ENCODE measurements at places on chromosomes 4 and X. TPM values are rescaled to one million over a fixed set of nuclear protein-coding genes. Genes with fewer than 3 reads are reported as not detected.

- no peak for DNase-seq
These were observed 29.5 kb downstream of the CCNQ start for GRCh38 chrX:153569475-153569874.

- no peak for DNase-seq
These were observed 453.6 kb upstream of the EPHA5 start for GRCh38 chr4:66123831-66124413.

- no peak for DNase-seq
These were observed 44.9 kb downstream of the ANAPC4 start for GRCh38 chr4:25421816-25422525.

DNA sequence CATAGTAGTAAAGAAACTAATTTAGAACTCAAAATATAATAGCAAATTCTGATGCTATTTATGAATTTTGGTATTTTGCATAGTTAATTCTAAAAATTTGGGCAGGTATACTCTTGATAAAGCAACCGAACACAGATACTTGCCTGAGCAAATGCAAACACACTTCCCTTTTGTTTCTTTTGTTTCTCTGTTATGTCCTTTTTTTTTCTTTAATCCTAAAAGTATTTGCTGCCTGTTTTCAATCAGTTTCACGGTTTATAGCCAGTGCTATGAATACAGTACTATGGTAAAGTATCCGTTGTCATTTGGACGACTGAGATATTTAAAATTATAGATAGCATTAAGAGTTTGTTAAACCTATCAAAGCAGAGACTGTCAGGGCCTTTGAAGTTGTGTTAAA lies 84.3 kb upstream of the HPRT1 start:
- no peak for DNase-seq

GRCh38 chrX:100648458-100649417 lies 4.7 kb downstream of the SRPX2 start:
- DNase-seq, result no peak

DNA sequence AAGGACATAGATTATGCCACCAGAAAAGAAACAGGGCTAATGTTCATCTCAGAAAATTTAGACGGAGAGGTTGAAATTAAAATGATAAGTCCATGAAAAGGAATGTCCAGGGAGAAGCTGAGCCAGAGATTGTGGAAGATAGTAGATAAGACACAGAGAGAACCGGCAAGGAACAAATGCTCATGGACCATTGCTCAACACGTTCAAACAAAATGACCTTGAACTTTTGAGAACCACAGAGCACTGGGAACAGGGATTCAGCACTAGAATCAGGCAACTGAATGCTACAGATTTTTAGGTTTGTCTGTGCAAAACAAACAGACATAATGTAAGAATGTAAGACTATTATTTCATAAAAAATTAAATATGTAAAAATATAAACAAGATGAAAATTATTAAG lies 206.3 kb downstream of the PDGFC start:
- no peak for DNase-seq

GRCh38 chr4:63063760-63064159 lies 1345.5 kb downstream of the TECRL start:
- DNase-seq, result no peak

DNA sequence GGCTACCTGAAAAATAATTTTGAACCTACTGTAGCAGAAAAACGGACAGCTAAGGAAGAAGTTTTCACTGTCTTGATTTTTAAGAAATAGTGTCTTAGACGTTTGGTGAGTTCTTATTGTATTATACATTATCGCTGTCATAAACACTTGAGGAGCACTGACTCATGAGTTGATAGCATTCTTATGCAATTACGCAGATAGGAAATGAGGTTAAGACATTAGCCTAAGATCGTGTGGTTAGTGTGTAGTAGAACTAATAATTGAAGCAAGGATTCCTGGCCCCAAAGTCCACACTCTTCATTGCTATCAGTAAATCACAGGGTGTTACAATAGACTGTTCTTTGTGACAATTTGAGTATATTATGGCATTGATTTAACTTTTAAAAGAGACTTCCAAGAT lies 238.1 kb downstream of the ARAP2 start:
- DNase-seq, result no peak

GRCh38 chrX:11890836-11891514 lies 132.9 kb downstream of the MSL3 start:
- no peak for DNase-seq

- DNase-seq, result no peak
These were observed 33.4 kb downstream of the CYTL1 start for GRCh38 chr4:4985844-4986243.

DNA sequence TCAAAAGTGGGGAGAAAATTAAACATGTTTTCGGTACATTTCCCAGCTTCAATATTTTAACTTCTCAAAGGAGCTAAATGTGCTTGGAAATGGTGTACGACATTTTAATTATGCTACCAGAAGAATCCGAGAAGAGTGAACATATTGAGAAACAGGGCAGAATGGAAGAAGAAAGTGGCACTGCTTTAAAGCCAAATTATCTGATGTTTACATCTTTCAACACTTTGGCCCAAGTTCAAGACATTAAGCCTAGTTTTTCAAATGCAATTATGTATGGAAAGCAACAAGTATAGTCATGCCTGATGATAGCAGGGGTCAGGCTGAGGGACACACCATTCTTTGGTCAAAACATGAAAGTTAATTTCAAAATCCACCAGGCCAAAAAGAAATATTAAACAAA lies 577.9 kb upstream of the ZFP42 start:
- DNase-seq, result no peak

- DNase-seq, result no peak
These were observed 34.5 kb upstream of the WAS start for GRCh38 chrX:48649102-48649501.

DNA sequence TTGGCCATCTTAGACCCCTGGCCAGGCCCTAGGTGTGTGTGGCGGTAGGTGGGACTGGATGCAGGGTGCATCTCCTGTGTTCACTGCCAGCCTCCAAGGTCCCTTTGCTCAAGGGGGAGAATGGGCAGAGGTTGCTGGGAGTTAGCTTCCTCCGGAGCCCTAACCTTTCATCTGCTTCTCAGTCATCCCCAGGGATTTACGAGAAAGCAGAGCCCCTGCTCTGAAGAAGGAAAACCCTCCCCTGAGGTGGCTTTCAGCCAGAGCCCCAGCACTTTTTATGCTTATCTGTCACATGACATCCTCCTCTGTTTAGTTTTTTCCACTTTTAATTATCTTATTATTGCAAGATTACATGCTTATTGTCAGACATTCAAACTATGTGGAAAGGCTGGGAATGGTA lies 44.9 kb upstream of the DDX3X start:
- no peak for DNase-seq

DNA sequence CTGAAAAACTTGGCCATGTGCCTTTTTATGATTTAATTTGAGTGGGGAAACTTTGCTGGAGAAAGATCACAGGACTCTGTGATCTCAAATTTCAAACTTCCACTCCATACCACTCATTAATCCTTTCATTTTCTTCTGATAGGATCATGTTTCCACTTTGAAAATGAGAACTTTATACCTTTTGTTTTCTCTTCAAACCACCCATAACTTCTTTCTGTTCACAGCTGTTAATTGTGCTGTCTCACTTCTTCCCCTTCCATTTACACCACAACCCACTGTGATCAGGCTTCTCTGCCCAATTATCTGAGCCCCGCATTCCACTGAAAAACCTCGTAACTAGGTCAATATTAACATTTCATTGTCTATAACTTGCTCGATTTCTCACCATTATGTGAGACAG lies 47.0 kb upstream of the ARSJ start:
- no peak for DNase-seq

DNA sequence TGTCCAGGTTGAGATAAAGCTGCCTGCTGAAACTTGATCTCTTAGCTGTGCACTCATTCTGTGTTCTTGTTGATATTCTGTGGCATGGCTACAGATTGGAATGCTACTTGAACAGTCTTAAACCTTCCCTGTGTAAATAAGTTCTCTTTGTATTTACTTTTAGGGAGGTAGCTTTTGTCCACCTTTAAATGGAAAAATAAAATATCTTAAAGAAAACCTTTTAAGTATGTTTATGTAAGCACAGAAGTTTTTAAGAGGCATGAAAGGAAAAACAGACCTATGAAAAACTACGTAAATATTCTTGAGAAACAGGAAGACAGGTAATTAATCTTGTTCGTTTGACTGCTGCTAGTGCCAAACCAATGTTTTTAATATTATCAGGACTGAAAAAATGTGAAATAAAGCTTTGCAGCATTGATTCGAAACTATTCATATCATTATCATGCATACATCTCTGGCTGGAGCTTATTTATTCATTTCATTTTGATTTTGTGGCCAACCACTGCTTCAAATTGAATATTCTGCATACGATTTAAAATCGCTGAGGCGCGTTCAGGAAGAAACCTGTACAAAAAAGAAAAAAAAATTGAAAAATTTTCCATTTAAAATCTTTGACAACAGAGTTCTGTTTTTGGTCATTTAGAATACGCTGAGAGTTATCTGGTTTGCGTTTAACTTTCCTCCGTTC lies 17.8 kb downstream of the HSD17B13 start:
- no peak for DNase-seq

- no peak for DNase-seq
These were observed 956.7 kb downstream of the GLUD2 start for GRCh38 chrX:122004127-122004526.

- DNase-seq, result no peak
These were observed 748 bp downstream of the CT47B1 start for GRCh38 chrX:120874678-120875557.

DNA sequence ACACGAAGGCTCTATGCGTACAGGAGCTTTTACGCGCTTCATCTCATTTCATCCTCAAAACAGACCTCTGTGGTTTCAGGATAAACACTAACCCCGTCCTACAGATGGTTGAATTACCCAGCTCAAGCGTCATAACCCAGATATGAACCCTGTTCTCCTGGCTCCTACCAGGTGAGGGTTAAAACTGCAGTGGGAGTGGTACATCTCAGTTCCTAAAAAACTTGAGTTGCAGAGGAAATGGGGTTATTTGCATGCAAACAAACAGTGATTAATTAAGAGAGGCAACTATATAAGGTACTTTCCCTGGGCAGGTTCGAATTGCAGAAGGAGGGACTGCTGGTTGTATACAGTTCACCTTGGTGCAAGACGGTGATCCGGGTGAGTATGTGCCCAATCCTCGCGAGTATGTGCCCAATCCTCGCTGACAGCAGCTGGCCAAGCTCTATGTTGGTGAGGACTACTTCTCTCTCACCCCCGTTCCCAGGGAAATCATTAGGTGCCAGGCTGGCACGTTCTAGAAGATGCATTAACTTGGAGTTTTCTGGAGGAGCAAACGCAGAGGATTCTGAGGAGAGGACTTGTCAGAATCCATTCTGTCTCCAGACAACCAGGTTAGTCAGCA lies 72.6 kb downstream of the FHDC1 start:
- no peak for DNase-seq

GRCh38 chr4:10877076-10877475 lies 192.5 kb upstream of the CLNK start:
- no peak for DNase-seq

DNA sequence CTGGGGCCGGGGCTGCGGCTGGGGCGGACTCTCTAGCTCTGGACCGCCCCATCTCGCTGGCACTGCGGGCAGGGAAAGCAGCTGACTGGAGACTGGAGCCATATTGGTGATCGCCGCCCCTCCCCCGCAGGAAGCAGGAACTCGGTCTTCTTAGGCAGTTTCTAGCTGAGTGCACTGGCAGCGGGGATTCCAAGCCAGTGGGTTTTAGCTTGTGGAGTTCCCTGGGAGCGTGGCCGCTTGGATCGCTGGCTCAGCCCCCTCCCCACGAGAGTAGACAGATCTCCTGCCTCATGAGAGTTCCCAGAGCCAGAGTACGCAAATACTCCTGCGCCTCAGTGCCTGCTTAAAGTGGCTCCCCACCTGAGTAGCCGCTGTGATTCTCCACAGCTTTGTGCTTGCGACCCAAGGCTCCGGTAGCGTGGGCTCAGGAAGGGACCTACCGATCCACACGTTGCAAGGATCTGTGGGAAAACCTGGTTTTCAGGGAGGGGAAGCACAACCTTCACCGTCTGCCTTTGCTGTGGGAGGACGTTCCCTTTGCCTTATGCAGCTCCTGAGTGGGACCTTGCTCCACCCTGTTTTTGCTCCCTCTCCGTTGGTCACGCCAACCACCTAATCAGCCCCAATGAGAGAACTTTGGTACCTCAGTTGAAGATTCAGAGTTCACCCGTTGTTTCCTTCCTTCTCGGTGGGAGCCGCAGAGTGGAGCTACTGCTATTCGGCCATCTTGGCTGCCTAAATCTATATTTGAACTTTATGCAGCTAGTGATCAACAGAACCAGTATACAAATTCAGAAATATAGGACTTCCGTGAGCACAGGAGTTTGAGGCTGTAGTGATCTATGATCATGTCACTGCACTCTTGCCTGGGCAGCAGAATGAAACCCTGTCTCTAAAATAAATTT lies 803.9 kb upstream of the PCDH10 start:
- DNase-seq, result no peak

DNA sequence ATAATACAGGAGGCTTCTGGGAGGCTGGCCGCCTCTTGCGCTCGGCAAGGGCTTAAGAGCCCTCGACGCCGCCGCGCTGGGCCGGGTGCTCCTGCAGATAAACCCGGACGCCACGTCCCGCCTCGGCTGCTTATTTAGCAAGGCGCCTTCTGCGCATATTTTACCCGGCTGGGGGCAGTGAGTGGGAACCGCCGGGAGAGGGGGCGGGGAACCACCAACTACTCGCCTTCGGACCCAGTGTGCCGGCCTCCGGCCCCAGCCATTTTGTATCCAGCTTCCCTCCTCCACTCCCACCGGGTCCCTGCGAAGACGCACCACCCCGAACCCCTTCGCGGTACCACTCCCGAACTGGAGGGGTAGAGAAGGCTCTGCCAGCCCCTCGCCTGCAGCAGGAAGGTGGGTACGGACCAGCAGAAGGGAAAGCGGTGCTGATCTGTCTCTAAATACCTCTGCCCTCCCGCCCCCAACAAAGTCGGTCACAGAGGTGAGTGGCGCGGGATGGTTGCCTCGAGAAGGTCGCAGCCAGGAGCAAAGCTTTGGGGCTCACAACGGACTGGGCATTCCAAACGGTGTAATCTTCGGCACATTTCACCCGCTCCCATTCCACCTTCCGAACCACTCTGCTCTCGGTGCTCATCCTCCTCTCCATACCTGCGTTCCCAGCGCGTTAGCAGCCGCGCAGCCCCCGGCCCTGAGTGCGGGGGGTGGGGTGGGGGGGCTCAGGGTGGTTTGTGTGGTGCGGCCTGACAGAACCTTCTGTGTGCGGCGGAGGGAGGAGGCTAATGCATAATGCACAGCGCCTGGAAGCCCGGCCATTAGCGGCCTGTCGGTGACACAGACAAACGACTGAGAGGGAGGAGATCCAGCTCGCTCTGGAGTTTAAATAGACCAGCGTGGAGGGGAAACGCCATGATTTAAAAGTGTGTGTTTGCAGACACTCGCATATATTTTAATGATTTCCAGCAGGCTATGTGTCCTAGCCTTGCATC lies 4.9 kb upstream of the BCOR start:
- no peak for DNase-seq

- no peak for DNase-seq
These were observed 74.5 kb downstream of the MGST2 start for GRCh38 chr4:139740121-139740520.

The HSD17B10 gene
- total RNA-seq, result 50.5 TPM

The FAM184B gene
- not detected for total RNA-seq

The CDKN2AIP gene
- total RNA-seq, result 46.6 TPM

The CSN1S1 gene
- total RNA-seq, result not detected

The ANKRD37 gene
- 7.7 TPM for total RNA-seq

The SGCB gene
- total RNA-seq, result 5.1 TPM

The PABPC1L2A gene
- not detected for total RNA-seq

The RAB33A gene
- total RNA-seq, result 4.4 TPM

The AGTR2 gene
- not detected for total RNA-seq

Data from T-cell (primary cell).